Urinary bladder (tissue), 4 donors: ENCODE measurements at places on chromosomes 11 and 22. TPM values are rescaled to one million over a fixed set of nuclear protein-coding genes. Genes with fewer than 3 reads are reported as not detected.

The SYNGR1 gene
- polyA plus RNA-seq: 54.6 TPM

The OR51A7 gene
- not detected for polyA plus RNA-seq

The MB gene
- 0.32 TPM for polyA plus RNA-seq

The LYVE1 gene
- polyA plus RNA-seq: 99.9 TPM

The PANX3 gene
- not detected for polyA plus RNA-seq

The SUSD2 gene
- 8.3 TPM for polyA plus RNA-seq

The TUB gene
- 11.7 TPM for polyA plus RNA-seq

The KCNQ1OT1 gene
- polyA plus RNA-seq: 0.06 TPM

The CCDC89 gene
- 2.3 TPM for polyA plus RNA-seq

The ZNF143 gene
- polyA plus RNA-seq: 23.4 TPM
